Renal pelvis (tissue), 12 donors: ENCODE measurements at places on chromosomes 7 and 10.

DNA sequence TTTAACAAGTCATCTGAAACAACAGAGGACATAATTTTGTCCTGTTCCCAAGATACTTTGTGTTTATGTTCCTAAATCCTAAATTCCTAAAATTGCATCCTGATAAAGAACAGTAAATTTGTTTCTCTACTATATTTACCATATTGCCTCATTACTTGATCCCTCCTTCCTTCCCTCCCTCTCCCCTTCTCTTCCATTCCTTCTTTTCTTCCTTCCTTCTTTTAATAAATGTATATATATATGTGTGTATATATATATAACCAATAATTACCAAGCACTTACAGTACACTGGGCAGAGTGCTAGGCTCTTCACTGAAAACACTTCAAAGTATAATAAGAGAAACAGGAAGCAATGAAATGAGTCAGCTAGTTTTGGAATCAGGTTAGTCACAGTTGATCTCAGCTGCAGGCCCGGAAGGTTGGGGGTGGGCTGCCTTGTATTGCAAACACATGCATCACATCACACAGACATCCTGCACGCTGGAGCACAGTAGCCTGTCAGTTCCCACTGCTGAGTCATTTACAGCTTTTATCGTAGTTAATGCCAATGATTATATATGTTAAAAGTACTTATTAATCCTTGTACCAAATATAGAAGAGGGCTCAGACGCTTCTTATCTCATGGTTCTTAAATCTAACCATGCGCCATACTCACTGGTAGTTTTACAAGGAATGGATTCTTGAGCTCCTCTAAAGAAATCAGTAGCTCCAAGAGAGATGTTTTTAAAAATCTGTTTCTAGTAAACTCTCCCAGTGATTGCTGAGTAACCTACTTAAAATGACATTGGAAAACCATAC lies 551.7 kb downstream of the GRM8 start:
- peak; percentile 76 for DNase-seq

DNA sequence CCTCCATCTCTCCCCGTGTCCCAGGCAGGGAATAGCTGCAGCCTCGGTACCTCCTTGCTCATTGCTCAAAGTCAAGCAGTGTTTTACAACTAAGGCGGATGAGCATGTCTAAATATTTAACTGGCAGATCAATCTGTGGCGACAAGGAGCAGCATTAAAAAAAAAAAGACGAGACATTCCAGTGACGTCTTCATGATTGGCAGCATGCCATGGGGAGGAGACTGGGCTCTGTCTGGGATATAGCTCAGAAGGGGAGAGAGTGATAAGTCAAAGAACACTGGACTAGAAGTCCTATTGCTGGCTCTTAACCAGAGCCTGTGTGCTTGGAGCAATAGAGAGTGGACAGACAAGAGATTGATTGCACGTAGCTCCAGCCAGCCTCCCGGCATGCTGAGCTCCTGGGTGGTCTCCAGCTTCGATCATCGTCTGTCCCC lies 287.5 kb upstream of the PODXL start:
- DNase-seq: peak; percentile 71

DNA sequence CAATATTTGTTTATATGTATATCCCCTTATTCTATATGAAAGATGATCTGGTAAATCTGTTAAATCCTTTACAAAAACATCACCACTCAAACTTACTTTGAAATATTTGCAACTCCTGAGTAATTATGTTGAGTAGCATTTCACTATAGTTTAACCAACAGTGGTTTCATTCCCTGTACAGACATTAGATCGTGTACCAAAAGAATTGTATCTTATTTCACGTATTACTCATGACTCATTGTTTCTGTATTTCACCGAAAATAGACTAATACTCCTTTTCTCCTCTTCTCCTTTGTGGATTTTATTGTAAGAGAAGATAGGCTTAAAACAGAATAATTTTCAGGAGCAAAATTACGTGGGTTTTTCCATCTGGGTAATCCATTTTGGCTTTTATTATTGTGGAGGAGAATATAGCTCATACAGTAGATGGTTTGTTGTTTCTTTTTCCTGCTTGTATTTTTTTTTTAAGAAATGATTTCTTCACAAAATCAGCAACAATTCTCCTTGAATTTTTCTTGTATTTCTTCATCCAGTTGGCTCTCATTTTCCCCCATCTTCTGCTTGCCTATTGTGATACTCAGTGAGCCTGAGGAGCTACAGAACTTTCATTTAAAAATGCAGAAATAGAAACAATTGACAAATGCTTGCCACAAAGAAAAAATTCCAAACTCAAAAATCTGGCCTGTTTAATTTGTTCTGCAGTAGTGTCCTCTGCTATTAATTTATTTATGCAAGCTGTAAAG lies 90.6 kb upstream of the OIT3 start:
- DNase-seq: no peak

- DNase-seq: no peak
Measured at GRCh38 chr7:90621125-90621746, 25.1 kb downstream of the CDK14 start.

DNA sequence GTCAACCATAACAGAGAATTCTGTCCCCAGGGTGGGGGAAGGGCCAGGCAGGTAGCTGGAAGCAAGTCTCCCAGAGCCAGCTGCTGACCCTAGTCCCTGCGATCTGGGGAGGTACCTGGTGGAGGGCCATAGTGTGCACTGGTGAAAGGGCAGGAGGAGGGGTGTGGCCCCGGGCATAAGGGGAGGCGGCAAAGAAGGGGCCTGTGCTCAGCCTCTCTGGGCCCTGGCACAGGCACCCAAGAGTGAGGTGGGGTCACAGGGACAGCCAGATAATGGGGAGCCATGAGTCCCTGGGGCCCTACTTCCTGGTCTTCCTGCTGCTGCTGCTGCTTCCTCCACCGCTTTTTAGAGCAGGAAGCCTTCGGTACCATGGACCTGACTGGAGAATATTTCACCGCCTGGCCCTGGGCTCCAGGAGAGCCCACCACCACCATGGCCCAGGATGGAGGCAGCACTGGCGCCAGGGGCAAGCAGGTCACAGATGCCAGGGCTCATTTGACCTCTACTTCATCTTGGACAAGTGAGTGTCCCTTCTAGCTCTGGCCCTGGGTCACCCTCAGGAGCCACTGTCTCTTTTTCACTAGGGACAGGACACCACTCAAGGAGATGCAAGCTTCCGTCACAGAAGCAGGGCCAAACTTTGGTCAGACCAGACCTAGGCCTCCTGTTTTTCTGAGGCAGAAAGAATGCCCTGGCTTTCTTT lies at the start of gene ANTXRL:
ANTXRL (plus strand) TSS at position 7 of the 703 bp plus-strand sequence; CDS start at position 273, 266 bp downstream.
- DNase-seq: no peak

- DNase-seq: no peak
Measured at GRCh38 chr7:70288781-70289456, 690.6 kb downstream of the AUTS2 start.

GRCh38 chr10:45483002-45483401 lies 109.0 kb downstream of the ALOX5 start:
- no peak for DNase-seq

DNA sequence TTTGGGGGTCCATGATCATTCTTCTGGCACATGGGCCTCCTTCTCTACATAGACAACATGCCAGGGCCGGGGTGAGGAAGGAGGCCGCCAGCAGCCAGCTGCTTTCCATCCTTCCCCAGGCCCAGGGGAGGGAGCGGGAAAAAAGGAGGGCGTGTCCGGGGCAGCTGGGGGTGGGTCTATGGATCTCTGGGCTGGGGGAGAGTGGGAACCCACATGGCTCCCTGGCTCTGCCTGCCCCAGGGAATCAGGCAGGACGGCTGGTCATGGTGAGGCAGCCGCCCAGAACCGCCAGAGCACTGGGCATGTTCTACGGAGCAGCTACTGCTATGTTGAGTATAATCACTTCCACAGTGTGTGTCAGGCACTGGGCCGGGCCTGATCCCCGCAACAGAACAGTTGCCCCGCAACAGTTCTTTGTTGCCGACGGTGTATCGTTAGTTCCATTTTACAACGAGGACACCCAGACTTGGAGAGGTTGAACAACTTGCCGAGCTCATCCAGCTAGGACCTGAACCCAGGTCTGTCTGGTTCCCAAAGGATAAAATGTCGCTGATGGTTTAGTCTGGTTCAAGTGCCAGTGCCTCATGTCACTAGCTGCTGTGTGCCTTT lies 6.4 kb upstream of the IRF5 start:
- DNase-seq: no peak

DNA sequence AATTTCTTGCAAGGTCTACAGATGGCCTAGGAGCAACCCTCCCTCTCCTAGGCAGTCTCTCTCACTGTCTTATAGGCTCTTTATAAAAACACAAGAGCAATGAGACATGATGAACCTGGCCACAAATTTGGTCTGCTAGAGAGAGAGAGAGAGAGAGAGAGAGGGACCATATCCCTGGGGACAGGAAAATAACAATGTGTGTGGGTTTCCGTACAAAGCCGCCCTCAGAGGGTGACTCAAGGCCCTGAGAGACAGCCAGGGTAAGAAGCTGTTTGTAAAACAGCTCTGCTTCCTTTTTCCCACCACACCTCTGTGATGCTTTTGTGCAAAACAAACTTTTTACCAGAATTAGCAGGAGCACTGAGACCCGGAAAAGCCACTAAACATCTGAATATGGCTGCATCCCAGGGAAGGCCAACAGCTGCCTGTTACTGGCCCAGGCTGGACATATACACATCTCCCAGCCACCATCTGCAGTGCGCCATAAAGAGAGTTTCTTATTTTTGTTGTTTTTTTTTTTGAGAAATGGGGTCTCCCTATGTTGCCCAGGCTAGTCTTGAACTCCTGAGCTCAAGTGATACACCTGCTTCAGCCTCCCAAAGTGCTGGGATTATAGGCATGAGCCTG lies 18.4 kb downstream of the GIMAP5 start:
- DNase-seq: no peak

GRCh38 chr10:13892001-13892491 lies 305.3 kb downstream of the PRPF18 start:
- no peak for DNase-seq

GRCh38 chr7:32074787-32075585 lies 4.8 kb upstream of the PDE1C start:
- DNase-seq: no peak

DNA sequence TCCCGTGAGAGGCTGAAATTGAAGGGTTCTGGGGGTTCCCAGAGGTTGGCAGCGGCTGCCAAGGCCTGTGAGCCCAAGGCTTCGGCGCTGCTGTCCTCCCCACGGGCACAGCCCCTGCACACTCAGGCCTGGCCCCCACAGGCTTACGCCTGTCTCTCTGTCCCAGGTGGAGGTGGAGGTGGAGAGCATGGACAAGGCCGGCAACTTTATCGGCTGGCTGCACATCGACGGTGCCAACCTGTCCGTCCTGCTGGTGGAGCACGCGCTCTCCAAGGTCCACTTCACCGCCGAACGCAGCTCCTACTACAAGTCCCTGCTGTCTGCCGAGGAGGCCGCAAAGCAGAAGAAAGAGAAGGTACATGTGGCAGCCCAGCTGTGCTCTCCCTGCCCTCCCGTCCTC lies 43.1 kb upstream of the LRRC4 start:
- DNase-seq: no peak

DNA sequence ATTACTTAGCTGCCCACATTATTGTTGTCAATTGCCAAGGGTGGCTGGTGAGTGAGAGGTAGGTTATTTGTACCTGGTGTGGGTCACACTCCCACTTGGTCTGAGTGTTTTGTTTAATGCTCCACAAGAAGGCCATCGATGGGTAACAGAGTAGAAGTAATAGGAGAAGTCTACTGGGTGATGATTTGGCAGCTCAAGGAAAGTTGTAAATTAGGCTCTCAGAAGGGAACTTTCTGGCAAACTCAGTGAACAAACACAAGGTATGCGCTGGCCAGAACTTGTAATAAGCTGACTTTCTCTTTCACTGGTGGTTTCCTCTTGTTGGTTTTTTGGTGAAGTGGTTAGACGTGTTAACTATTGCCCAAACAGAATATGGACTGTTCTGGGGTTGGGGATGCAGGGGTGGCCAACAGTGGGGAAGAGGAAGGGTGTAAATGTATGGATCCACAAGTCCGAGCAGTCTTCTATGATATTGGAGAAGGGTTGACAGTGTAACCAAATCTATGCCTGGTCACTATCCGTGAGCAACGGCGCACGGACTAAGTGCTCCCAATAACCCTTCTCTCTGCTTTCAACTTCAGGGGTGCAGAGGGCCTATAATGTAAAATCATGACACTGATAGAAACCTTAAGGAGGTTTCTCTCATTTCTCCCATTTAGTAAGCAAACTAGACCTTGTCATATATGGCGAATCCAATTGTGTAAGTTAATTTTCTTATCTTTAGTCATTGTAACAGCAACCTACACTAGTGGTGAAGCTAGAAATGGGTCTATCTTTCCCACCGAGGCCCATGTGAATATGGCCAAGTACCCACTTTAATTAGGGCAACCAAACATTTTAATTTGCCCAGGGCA lies 212.8 kb downstream of the PTEN start:
- DNase-seq: peak; percentile 19

DNA sequence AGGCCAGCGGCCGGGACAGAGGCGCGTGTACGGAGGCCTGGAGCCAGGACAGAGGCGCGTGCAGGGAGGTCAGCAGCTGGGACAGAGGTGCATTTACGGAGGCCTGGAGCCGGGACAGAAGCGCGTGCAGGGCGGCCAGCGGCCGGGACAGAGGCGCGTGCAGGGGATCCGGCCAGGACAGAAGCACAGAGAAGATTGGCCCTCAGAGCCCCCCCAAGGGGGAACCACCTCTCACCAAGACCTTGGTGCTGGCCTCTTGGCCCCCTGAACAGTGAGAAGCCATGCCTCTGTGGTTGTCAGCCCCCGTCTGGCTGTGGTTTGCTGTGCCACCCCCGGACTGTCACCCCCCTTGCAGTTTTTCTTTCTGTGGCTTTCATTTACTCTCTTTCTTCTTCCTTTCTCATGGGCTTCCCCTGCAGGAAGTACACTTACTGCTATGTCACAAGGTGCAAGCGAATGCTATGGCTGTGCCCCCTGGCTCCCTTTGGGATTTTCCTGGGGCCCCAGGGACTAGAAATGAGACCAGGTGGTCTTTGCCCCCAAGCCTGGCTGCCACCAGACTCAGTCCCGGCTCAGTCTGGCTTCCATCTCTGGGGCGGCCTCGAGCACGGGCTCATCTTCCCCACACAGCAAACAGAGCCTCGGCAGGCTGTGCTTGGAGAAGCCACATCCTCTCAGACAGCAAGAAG lies 41.1 kb downstream of the INSIG1 start:
- no peak for DNase-seq

- peak; percentile 77 for DNase-seq
Measured at GRCh38 chr10:113158183-113158582, 208.1 kb downstream of the TCF7L2 start.

DNA sequence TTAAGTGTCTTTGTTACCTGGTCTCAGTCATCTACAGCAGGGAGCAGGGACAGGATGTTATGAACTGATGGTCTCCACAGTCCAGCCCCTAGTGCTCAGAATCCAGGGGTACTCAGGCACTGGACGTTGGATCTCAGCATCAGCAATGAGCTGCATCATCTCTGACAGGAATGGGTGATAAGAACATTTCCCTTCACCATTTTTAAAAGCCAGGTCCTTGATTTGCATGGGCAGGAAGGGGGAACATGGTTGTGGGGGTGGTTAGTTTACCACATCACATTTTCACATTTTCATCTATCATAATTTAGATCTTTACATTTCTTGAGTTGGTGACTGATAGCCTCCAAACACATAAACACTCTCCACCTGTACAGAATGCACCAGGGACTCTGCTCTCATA lies 427.8 kb upstream of the NPVF start:
- no peak for DNase-seq
